Activated T-helper 17 cell treated with anti-CD3 and anti-CD28 coated beads, Interleukin-2, amount 50 U/mL, for 72 hours (primary cell): ENCODE measurements at places on chromosomes 16 and 17. TPM values are rescaled to one million over a fixed set of nuclear protein-coding genes. Genes with fewer than 3 reads are reported as not detected.

The RNU2-1 gene
- 5,691 TPM for total RNA-seq

The HS3ST2 gene
- not detected for total RNA-seq

The KREMEN2 gene
- not detected for total RNA-seq

The LITAFD gene
- total RNA-seq: not detected

The MYL11 gene
- total RNA-seq: 1.6 TPM

The CD19 gene
- total RNA-seq: 2.1 TPM

The TBC1D3G gene
- total RNA-seq: not detected

The CHD9NB gene
- total RNA-seq: 2.0 TPM

The ZNF213 gene
- total RNA-seq: 8.6 TPM

The IL17C gene
- total RNA-seq: 0.42 TPM

The ANKRD40CL gene
- total RNA-seq: not detected

The KRT36 gene
- not detected for total RNA-seq

The KDM8 gene
- total RNA-seq: 9.1 TPM

DNA sequence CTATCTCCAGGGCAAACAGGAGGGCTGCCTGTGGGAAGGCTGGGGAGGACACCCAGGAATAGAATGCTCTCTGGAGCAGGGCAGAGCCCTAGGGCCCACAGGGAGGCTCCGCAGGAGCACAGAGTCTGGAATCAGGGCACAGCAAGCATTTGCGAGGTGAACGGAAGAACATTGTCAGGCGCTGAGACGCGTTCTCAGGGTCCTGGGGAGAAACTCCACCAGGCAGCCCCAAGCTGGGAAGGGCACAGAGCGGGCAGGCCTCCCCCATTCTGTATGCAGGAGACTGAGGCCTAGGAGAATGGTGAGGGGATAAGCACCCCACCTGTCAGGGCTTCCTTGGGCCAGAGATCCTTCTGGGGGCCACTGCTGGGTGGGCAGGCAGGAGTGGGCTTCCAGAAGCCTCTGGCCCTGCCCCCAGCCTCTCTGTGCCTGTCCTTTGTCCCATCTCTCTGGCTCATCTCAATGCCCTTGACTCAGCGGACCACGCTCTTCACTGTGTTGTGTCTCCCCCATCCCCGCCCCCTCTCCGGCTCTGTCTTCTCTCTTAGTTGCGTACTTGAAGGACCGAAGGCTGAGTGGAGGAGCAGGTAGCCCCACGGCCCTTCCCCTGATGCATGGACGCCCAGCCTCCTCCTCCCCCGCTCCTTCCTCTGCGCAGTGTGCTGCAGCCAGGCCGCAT, 5.1 kb upstream of the SETD6 start:
- no peak for ATAC-seq

DNA sequence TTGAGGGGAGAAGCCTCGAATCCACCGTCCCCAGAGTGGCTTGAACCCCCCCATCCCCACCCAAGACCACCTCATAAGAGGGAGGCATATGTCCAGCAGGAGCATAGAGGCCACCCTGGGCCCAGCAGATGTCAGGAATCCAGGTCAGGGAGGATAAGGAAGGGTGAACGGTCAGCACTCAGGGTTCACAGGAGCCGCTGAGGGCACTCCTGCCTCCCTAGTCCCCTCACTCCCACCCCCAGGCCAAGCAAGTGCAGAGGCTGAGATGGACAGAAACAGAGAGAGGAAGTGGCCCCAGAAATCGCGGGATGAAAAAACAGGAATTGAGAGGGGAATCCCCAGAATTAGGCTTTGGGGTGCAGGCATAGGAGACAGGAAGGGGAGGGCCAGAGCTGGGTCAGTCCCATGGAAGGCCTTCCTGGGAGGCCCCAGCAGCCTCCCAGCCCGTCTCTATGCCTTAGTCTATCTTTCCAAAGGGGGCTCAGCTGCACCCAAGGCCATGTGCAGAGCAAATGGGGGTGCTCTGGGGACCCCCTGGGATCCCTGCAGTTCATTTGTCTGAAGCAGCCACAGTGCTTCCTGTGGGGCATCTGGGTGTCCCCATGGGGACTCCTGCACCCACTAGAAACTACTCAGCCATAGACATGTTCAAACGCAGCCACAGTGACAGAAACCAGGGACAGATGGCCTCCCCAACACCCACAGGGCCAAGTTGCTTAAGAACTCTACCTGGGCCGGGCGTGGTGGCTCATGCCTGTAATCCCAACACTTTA, 1.7 kb downstream of the CMTM3 start:
- no peak for ATAC-seq

DNA sequence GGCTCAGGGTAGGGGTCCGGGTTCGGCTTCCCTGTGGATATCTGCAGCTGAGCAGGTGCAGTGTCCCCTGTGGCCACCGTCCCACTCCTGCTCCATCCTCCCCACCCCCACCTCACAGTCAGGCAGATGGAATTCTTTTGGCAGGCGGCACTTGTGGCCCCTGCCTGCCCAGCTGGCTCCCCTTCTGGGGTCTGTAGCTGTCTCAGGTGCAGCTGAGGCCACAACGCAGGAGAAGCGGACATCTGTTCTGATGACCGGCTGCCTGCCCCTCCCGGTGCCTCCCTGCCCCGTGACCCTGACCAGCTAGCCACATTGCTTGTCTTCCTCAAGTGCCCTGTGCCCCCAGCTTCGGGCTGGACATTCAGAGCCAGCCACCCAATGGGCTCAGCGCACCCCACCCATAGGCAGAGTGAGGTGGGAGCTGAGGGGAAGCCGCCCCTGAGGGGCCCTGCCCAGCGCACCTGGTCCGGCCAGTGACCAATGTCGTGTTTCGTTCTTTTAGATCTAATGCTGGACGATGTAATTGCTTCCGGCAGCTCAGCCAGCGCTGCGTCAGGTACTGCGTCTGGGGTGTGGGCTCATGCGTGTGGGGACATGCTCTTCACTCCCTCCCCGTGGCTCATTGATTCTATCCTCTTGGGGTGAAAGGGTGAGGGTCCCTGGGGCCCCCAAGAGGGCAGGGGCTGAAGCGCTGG, 25.2 kb upstream of the ABCC3 start:
- no peak for ATAC-seq

DNA sequence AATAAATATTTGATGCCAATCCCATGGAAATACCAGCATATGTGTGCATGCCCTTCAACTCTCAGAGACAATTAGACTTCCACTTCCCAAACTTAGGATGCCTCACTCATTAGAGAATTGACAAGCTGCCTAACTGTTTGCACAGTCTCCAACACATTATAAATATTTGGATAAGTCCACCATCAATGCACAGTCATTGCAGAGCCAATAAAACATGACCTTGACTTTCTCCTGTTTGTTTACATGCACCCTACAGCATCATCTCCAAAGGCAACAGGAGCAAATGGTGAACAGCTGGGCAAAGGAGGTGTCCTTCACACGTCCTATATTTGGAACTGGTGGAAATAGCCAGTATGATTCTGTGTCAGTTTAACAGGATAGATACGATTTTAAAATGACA, 804.4 kb upstream of the RBFOX1 start:
- no peak for ATAC-seq

- ATAC-seq: no peak
These were observed 484.6 kb downstream of the KIF2B start for GRCh38 chr17:54307351-54307750.

DNA sequence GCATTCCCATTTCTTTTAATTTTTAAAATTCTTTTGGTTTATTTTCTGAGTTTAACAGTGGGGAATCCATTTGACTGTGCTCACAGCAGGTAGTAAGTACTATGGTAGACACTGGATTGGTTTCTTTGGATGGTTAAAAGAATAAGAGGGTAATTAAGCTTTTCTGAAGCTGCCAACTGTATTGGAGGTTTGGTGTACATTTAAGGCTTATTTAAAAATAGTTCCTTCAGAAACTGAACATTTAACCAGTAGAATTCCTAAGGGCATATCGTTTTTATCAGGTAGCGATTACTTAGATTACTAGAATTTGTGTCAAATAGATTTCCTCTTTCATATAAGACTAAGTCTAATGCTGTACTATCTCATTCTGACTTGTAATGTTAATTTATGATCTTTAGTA, 162.4 kb downstream of the PPM1E start:
- no peak for ATAC-seq

GRCh38 chr17:9050801-9051401, 29.6 kb downstream of the NTN1 start:
- no peak for ATAC-seq

GRCh38 chr17:77531641-77532040, 390.9 kb downstream of the SEC14L1 start:
- ATAC-seq: no peak

DNA sequence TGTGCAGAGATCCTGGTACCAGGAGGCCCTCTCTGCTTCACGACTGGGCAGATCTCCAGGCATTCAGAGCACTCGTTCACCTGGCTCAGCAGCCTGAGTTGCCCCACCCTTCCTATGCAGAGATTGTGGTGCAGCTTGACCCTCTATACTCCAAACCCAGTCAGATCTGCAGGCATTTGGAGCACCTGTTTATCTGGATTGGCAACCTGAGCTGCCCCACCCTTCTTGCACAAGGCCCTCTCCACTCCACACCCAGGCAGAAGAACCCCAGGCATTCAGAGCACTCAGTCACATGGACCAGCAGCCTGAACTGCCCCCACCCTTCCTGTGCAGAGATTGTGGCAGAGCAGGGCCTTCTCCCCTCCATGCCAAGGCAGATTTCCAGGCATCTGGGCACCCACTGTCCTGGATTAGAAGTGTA, 88.4 kb upstream of the CDH5 start:
- ATAC-seq: no peak

DNA sequence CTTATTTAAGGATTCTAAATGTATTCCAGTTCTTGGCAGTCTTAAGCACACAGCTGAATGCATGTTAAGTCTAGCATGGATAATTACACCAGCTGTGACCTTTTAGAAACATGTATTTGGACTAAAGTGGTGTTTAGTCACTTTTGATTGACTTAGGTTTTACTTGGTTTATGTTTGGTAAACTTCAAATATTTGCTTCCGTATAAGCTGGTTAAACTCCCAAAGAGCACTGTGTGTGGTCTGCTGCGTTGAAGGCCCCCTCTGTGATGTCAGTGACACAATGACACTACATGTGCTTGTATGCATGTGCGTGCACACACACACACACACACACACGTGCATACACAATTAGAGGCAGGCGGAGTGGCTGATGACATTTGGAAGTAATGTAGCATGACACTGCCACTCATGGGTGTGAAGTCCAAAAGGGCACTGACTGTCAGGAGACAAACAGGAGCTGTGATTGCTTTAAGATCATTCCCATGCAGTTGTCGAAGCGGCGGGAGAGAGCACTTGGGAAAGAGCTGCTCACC, 156.1 kb upstream of the CDH13 start:
- ATAC-seq: no peak

DNA sequence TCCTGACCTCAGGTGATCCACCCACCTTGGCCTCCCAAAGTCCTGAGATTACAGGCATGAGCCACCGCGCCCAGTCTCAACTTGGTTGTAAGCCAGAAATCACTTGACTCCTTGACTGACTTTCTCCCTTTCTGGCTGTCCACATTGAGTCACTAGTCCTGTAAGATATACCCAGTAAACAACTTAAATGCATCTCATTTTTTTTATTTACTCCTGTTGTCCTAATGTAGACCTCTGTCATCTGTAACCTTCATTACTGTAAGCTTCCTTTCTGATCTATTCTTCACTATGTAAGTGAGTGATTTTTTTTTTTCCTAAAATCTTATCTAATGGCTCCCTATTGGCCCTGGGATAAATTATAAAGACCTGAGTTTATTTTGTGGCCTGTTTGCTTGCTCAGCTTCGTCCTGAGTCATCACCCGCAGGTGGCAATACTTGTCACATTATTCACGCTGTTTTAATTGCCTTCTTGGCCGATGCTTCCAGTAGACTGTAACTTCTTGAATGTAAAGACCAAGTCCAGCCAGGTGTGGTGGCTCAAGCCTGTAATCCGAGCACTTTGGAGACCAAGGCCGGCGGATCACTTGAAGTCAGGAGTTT, 41.0 kb downstream of the PAFAH1B1 start:
- ATAC-seq: peak; percentile 68
